ENCODE measurements at places on chromosomes 6 and 20. TPM values are rescaled to one million over a fixed set of nuclear protein-coding genes. Genes with fewer than 3 reads are reported as not detected.

Gene MUC21
- total RNA-seq: 0.59 TPM

Gene PLTP
- 31.2 TPM for total RNA-seq

Gene PGC
- total RNA-seq: not detected

Gene CRISP2
- not detected for total RNA-seq

Gene TXLNB
- 2.5 TPM for total RNA-seq

- DNase-seq: no peak
Measured at GRCh38 chr6:143336446-143337152, 113.9 kb downstream of the ADAT2 start.

DNA sequence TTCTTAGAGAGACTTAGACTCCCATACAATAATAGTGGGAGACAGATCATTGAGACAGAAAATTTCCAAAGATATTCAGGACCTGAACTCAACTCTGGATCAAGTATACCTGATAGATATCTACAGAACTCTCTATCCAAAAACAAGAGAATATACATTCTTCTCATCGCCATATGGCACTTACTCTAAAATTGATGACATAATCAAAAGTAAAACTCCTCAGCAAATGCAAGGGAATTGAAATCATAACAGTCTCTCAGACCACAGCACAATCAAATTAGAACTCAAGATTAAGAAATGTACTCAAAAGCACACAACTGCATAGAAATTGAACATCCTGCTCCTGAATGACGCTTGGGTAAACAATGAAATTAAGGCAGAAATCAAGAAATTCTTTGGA lies 28.7 kb downstream of the PERP start:
- DNase-seq: no peak

GRCh38 chr6:5979650-5980420 lies 26.9 kb downstream of the NRN1 start:
- DNase-seq: no peak

DNA sequence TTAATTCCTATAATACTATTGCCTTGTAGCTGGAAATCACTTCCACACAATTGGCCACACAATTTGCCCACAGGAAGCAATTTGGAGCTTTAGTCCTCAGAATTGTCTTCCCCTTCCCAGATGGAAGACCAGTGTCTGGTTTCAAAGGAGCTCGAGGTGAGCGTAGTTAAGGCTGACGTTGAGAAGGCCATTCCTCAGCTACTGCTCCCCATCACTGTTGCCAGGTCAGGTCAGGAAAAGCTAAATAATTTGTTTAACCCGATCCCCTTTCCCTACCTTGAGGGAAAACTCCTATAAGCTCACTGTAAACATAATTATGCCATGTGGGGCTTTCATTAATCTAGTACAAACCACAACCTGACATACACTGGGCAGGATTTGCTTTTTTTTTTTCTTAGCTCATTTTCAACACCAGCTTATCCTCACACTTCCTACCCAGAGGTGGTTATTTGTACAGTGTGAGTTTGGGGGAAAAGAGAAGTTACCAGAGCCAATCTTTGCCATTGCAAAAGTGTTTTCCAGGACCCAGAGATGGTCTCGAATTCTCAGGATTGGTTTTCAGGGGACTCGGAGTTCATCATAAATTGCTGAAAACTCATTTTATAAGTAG lies 242.7 kb downstream of the CLIC5 start:
- DNase-seq: no peak

GRCh38 chr6:99425647-99426450 lies 741 bp upstream of the PNISR start:
- DNase-seq: peak; percentile 83

DNA sequence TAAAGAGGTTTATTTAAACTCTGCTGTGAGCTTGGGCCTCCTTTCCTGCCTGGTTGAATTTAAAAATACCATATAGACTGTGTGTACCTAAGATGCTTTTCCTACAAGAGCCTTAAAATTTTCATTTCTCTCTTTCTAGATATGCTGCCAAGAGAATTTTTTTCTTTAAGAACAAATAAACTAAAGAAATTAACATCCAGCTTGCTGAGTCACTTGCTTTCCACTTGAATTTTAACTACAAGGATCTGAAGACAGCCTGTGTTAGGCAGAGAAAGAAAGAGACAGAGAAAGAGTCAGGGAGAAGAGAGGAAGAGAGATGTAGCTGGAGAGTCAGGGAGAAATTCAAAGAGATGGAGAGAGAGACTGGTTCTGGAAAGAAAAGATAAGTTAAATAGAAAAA lies 18.3 kb upstream of the SNAP25 start:
- no peak for DNase-seq

- no peak for DNase-seq
Measured at GRCh38 chr6:26172608-26172968, 85.4 kb downstream of the HFE start.

- no peak for DNase-seq
Measured at GRCh38 chr20:51763965-51764602, 4.1 kb downstream of the ATP9A start.

GRCh38 chr20:19995220-19995863 lies 21.8 kb upstream of the NAA20 start:
- DNase-seq: peak; percentile 55

DNA sequence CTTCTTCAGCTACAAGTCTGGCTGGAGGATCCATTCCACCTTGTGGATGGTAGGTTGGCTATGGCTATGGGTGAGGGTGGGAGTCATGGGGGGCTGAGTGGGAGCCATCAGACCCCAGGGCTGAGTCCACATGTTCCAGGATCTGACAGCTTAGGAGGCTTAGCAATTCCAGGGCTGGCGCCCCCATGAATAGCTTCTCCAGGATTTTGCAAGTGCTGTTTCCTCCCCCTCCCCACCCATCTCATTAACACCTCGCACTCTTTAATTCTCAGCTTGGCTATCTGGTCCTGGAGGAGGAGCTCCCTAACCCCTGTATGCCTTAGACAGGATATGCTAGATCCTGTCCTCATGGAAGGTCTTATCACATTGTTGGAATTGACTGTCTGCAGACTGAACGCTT lies 39.0 kb upstream of the ANGPT4 start:
- no peak for DNase-seq

DNA sequence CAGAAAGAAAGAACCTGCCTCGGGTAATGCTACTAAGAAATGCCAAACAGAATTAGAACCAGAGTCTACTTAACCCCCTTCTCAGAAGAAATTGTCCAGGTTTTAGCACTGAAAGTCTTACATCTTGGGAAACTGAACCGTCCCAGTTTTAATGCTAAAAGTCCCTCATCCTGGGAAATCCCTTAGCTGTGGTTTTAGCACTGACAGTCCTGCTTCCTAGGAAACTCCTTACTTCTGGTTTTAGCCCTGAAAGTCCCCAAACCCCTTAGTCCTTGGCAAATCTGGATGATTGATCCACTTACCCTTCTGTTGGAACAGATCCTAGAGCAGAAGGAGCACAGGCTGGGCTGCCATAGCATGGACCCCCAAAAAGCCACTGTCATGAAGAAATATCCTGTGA lies 4.8 kb upstream of the TMEM14A start:
- DNase-seq: no peak

DNA sequence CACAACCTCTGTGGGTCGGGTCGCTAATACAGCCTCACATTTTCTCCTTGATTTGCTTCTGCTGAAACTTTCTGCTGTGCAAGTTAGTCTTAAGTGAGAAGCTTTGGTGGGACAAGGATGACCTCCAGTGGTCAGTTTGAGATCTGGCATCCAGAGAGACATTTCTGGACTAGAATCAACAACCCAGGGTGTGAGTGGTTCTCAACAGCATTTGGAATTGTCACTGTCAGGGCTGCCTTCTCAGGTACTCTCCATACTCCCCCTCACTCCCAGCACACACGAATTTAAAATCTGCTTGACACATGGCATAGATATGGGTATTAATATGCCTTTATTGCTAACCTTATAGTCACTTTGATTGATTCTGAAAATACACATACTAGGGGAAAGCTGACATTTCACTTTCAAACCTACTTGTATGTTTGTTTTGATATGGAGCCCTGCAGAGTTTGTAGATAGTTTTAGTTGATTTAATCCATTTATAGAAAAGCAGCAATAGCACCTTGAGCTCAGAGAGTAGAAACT lies 13.2 kb downstream of the OTOR start:
- peak; percentile 30 for DNase-seq

DNA sequence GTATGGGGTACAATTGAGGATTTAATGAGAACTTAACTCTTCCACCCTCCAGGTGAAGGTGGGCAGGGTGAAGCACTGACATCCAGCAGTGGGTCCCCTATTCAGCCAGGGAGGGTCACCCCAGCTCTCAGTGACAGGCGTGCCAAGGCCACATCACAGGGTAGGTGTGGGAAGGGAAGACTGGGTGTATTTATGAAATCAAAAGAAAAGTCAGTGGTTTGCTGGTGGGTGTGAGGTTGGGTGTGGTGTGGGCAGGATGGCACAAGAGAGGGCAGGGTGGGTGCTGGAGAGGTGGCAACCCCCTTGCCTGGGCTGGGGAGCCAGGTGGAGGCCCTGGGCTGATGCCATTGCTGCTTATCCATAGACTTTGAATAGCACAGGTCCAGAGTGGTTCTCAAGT lies 16.6 kb downstream of the SYNDIG1 start:
- DNase-seq: no peak

DNA sequence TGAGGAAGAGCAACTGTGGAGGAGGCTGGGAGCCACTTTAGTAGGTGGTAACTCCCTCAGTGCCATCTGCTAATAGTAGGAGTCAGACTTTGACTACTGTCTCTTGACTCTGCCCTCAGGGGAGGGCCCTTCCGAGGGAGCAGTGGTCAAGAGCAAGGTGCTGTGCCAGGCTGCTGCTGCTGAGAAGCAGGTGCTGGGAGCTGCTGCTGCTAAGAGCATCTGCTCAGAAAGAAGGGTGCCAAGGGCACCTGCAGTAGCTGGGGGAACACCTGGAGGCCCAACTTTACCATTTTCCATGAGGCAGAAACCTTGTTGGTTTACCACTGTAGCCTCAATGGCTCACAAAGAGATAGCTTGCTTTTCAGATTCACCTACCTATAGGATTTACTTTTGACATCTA lies 18.5 kb downstream of the GGTLC1 start:
- DNase-seq: no peak

DNA sequence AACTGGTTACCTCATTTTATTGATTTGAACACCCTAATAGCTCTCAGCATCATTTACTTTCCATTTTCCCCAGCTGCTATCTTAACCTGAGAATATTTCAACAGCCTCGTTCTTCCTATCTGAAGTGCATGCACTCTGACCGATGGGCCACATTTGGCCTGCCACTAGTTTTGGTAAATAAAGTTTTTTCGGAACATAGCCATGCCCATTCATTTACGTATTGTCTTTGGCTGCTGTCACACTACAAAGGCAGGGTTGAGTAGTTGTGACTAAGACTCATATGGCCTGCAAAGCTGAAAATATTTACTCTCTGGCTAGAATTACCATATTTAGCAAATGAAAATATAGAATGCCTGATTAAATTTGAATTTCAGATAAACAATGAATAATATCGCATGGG lies 10.8 kb downstream of the ADGRF4 start:
- no peak for DNase-seq

DNA sequence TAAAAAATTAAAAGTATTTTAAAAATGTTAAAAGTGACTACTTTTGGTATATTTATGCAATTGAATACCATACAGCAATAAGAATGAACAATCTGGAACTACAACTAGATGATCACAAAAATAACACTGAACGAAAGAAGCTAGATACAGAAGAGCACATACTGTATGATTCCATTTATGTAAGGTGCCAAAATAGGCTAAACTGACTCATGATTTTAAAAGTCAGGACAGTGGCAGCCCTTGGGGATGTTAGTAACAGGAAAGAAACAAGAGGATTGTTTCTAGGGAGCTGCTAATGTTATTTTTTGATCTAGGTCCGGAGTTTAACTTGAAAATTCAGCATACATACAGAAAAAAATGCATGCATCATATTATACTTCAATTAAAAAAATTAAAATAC lies 42.3 kb downstream of the KIF13A start:
- DNase-seq: no peak

DNA sequence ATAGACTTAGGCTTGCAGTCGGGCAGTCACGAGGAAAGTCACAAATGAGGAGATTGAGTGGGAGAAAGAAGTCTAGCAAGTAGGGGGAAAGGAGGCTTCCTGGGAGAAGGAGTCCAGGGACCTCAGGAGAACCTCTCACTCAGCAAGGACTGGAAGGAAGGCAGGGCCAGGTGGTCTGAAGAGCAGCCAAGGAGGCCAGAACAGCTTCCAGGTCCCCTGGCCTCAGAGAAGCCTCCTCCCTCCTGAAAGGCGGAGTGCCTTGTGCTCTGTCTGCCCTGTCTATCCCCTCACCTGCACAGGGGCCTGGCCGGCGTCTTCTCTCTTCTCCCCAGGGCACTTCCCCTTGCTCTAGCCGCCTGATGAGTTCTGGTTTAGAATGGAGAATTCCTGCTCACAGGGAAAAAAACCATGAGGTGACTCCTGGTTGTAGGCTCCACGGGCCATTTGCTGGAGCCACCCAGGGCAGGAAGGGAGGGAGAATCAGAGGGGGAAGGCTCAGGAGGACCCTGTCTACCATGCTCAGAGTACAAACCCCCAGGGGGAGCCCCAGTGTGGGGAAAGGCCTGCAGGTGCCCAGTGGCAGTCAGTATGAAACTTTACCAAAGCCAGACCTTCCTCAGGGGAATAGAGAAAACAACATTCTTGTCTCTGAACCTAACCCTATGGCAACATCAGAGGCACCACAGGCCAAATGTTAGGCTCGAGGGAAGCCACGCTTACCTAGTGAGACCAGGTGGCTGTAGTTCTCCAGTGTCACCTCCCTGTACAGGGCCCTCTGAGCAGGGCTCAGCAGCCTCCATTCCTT lies 11.2 kb downstream of the ZNF337 start:
- no peak for DNase-seq

GRCh38 chr6:31400467-31401289 lies 2.7 kb upstream of the MICA start:
- peak; percentile 80 for DNase-seq

DNA sequence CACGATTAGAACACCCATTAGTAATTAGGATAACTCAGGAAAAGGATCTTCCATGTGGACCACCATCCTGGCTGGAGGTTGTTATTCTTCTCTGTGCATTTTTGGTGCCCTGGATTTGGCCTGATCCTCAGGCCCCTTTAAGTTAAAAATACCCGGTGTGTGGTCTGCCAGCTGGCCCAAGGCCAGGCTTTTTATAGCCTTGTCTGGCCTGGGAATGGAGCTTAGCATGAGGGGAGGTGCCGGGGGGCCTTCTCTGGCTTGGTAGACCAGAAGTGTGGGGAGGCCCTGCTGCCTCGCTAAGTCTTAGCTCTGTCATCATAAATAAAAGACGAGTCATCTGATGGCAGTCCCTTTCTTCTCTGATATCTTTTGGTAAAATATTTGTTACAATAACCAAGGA lies 71.4 kb downstream of the ARID1B start:
- DNase-seq: peak; percentile 55

GRCh38 chr6:156955494-156956183 lies 178.5 kb downstream of the ARID1B start:
- DNase-seq: no peak

GRCh38 chr20:22629447-22629846 lies 45.1 kb upstream of the FOXA2 start:
- no peak for DNase-seq
